ENCODE measurements at places on chromosomes 11 and 22.

DNA sequence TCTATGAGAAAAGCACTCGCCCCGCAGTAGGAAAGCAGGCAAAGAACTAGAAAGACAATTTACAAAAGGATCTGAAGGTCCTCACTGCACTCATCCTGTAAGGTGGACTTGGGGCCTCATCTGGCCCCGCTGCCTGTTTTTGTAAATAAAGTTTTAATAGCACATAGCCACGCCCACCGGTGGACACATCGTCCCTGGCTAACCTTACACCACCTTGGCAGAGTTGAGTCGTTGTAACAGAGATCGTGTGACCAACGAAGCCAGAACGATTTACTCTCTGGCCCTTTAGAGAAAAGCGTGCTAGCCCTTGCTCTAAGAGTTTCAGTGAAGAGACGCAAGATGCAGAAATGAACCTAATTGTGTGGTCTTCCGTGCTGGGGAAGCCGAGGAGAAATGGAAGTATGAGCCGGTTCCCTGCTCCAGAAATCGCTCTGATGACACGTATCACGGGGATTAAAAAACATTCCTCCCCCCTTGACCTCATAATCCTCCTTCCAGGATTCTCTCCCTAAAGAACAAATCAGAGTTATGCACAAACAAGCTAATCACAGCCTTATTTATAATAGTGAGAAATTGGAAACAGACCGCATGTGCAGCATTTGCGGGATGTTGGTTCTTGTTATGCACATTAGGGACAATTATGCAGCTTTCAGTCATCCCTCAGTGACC lies 80.1 kb downstream of the CDKN1C start:
- DNase-seq: no peak

- DNase-seq: no peak
Observed at GRCh38 chr11:21316591-21316990, 647.2 kb downstream of the NELL1 start.

DNA sequence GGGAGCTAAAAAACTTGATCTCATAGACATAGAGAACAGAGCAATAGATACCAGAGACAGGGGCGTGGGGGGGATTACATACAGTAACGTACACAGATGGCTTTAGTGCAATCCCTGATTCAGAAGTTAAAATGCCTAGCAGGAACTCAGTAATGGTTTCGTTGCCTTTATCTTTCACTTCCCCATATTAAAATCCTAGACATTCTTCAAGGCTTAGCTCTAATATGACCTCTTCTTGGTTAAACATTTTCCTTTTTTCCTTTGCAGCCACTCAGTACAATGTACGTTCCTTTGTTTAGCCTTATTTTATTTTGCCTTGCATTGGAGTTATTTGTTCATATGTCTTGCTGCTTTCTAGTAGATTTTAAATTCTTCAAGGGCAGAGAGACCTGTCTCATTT lies 104.9 kb downstream of the C11orf87 start:
- no peak for DNase-seq

GRCh38 chr11:105618343-105618955 lies 8.6 kb downstream of the GRIA4 start:
- no peak for DNase-seq

- DNase-seq: no peak
Observed at GRCh38 chr11:75919525-75919924, 104.5 kb downstream of the UVRAG start.

GRCh38 chr11:58762284-58763119 lies 30.8 kb upstream of the GLYAT start:
- no peak for DNase-seq

DNA sequence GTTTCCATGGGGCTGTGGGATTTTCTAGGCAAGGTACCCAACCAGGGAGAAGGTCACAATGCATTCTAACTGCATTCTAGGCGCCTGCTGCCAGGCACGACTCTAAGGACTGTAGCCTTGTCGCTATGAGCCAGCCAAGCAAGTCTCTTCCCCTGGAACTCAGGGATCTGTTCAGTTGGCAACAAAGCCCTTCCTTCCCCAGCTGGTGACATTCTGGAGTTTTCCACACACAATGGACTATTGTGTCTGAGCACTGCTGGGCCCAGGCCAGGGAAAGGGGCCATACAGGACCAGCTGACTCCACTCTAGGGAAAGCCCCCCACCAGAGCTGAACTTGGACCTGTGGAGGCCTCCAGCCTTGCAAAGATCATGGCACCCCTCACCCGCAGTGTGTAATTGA lies 116.8 kb downstream of the RRAS2 start:
- DNase-seq: no peak
